Adrenal gland (tissue), 19 donors: ENCODE measurements at places on chromosomes 7 and 10. TPM values are rescaled to one million over a fixed set of nuclear protein-coding genes. Genes with fewer than 3 reads are reported as not detected.
A peak's percentile ranks its signal among the peaks of the same experiment; 100 is the strongest.

DNA sequence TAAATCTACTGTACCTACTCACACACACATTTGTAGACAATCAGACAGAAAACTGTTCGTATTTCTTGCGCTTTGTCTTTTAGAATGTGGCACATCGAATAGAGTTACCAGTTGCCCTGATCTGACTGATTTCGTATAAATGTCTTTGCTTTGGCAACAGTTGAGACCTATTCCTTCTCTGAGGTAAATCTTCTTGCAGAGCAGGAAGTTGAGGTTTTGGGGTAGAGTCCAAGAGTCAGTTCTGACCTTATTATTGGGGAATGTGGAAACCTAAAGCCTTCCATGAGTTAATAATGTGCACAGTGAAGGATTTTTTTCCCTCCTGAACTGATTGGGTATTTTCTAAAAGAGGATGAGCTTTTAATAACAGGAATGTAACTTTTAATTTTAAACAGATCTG is 135.3 kb downstream of the KIAA1217 start:
- no peak for DNase-seq

DNA sequence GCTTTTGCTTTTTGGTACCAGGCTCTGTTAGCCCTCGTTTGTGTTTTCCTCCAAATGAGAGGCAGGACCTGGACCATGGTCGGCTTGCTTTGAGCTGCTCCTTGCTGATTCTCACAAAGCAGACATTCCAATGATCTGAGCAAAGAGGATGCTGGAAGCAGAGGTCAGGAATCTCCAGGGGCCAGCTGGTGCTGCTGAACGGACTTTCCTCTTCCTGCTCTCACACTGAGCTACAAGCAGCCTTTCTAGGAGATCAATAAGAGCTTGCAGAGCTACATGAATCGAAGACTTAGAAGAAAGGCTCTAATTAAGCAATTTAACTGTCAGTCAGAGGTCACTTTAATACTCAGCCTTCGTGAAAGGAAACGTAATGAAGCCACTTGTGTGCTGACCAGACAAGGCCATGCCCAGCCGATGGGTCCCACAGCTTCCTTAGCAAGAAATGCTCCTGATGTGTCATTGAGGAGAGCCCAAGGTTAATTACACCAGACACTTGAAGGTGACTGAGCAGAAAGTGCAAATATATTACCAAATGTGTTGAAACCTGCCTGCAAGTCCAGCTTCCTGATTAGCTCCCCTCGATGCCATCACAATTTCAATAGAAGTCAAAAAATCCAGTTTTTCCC is 151.3 kb upstream of the RSU1 start:
- DNase-seq, result peak; percentile 58

- no peak for DNase-seq
These were observed 169.0 kb downstream of the ADK start for GRCh38 chr10:74320026-74320425.

- DNase-seq, result peak; percentile 98
These were observed at the start of gene AHCYL2 for GRCh38 chr7:129224251-129225205. Gene AHCYL2, plus strand, starts transcription at chr7:129225030.

The CRHR2 gene
- total RNA-seq, result not detected

DNA sequence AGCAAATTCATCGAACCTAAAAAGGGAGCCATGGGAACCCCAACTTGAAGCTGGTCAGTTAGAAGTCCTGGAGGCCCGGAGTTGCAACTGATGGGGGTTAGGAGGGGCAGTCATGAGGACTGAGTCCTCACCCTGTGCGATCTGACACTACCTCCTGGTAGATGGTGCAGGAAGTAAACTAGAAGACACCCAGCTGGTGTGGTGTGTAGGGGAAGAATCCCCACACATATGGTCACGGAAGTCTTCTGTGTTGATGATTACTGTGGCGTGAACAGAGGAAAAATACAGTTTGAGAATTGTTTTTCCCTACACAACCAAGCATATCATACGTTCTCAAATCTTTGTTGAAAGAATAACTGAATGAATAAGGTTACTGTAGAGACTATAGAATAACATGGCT is 164.6 kb upstream of the KCTD7 start:
- no peak for DNase-seq

DNA sequence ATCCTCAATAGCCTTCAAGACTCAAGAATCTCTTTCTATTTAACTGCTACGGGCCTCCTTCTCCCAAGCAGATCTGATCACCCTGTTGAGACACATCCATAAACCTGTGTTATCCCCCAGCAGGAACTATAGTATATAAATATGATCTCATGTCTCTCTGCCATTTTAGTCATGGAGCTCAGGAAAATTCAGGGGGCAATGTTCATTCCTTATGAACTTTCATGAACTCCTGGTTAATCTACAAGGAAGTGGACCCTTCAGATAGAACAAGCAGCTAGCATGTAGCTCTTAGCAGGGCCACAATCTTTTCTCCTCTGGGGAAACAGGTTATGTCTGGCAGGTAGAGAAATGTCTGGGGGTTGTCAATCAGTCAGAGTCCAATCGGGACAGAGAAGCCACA is 8.9 kb downstream of the PRR15 start:
- no peak for DNase-seq
